ENCODE measurements at places on chromosomes 11 and 22. TPM values are rescaled to one million over a fixed set of nuclear protein-coding genes. Genes with fewer than 3 reads are reported as not detected.

GRCh38 chr22:20406686-20407408 lies 12.9 kb downstream of the ZNF74 start:
- no peaks in the 10 kb centered on the region for H3K27me3 ChIP-seq
- DNase-seq = no peak

- DNase-seq = no peak
- H3K4me3 ChIP-seq = no peak overlapping the region
- H3K36me3 ChIP-seq = no peaks in the 10 kb centered on the region
- H3K27me3 ChIP-seq = no peaks in the 10 kb centered on the region
Observed at GRCh38 chr11:81030186-81030585, 1589.4 kb upstream of the TENM4 start.

GRCh38 chr11:104319396-104319795 lies 155.4 kb upstream of the PDGFD start:
- no peaks in the 10 kb centered on the region for H3K36me3 ChIP-seq
- no peaks in the 10 kb centered on the region for H3K27me3 ChIP-seq
- H3K4me1 ChIP-seq = no peaks in the 10 kb centered on the region
- H3K4me3 ChIP-seq = no peak overlapping the region

- no peak overlapping the region for H3K4me3 ChIP-seq
- H3K4me1 ChIP-seq = no peaks in the 10 kb centered on the region
Observed at GRCh38 chr11:131849485-131849884, 479.1 kb downstream of the NTM start.

DNA sequence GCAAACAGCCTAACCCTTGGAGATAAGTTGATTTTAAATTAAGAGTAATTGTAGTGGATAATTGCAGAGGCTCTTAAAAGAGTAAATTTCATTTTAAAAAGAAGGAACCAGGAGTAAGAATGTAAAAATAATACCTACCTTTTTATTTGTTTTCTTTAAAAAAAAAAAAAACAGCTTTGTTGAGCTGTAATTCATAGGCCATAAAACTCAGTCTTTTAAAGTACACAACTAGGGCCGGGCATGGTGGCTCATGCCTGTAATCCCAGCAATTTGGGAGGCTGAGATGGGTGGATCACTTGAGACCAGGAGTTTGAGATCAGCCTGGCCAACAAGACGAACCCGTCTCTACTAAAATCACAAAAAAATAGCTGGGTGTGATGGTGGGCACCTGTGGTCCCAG lies 42.4 kb downstream of the MTMR3 start:
- no peaks in the 10 kb centered on the region for H3K36me3 ChIP-seq
- H3K4me1 ChIP-seq = no peaks in the 10 kb centered on the region
- H3K27ac ChIP-seq = no peak overlapping the region

DNA sequence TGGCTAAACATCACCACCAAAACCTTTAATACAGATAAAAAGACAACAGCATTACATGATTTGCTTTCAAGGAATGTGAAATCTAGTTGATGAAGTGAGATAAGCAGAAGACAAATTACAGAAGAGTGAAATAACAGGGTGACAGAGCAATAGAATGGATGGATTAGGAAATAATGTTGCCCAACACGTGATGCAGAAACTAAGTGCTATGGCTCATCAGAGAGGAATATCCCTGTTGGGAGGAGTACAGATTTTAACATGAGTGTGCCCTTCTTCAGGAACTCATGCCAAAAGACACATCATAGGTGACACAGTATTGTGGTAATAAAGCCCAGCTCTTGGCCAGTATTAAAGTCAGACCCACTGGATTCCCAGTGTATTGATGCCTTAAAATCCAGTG lies 176.6 kb upstream of the RAG2 start:
- H3K4me3 ChIP-seq = no peak overlapping the region
- DNase-seq = no peak
- H3K27me3 ChIP-seq = no peaks in the 10 kb centered on the region
- H3K36me3 ChIP-seq = no peaks in the 10 kb centered on the region

DNA sequence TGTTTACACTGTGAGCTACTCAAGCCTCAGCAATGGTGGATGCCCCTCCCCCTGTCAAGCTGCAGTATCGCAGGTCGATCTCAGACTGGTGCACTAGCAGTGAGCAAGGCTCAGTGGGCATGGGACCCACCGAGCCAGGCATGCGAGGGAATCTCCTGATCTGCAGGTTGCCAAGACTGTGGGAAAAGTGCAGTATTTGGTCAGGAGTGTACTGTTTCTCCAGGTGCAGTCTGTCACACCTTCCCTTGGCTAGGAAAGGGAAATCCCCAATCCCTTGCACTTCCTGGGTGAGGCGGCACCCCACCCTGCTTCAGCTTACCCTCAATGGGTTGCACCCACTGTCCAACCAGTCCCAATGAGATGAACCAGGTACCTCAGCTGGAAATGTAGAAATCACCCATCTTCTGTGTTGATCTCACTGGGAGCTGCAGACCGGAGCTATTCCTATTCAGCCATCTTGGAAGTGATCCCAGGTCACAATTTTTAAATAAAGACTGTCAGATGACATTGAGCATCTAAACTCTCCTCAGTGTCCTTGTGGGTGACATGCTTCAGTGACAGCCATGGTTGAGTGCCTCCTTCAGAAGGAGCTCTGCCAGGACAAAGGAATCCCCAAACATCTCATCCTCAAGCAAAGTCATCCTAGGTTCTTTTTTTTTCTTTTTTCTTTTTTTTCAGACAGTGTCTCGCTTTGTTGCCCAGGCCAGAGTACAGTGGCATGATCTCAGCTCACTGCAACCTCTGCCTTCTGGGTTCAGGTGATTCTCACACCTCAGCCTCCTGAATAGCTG lies 10.8 kb downstream of the SLC22A24 start:
- no peaks in the 10 kb centered on the region for H3K36me3 ChIP-seq
- no peak overlapping the region for H3K27ac ChIP-seq
- H3K4me1 ChIP-seq = no peaks in the 10 kb centered on the region
- DNase-seq = no peak
- no peak overlapping the region for H3K4me3 ChIP-seq

GRCh38 chr11:67417425-67417824 lies 1.9 kb downstream of the CARNS1 start:
- no peak for DNase-seq
- no peak overlapping the region for H3K4me3 ChIP-seq
- H3K27me3 ChIP-seq = no peaks in the 10 kb centered on the region
- no peaks in the 10 kb centered on the region for H3K4me1 ChIP-seq
- no peaks in the 10 kb centered on the region for H3K36me3 ChIP-seq

GRCh38 chr11:69497221-69497787 lies 15.8 kb downstream of the LINC01488 start:
- DNase-seq = no peak
- H3K27ac ChIP-seq = no peak overlapping the region
- H3K4me1 ChIP-seq = no peaks in the 10 kb centered on the region
- H3K36me3 ChIP-seq = no peaks in the 10 kb centered on the region
- no peak overlapping the region for H3K4me3 ChIP-seq

- H3K27me3 ChIP-seq = no peaks in the 10 kb centered on the region
- no peak overlapping the region for H3K4me3 ChIP-seq
Observed at GRCh38 chr22:41310336-41310735, 9.0 kb downstream of the ZC3H7B start.

DNA sequence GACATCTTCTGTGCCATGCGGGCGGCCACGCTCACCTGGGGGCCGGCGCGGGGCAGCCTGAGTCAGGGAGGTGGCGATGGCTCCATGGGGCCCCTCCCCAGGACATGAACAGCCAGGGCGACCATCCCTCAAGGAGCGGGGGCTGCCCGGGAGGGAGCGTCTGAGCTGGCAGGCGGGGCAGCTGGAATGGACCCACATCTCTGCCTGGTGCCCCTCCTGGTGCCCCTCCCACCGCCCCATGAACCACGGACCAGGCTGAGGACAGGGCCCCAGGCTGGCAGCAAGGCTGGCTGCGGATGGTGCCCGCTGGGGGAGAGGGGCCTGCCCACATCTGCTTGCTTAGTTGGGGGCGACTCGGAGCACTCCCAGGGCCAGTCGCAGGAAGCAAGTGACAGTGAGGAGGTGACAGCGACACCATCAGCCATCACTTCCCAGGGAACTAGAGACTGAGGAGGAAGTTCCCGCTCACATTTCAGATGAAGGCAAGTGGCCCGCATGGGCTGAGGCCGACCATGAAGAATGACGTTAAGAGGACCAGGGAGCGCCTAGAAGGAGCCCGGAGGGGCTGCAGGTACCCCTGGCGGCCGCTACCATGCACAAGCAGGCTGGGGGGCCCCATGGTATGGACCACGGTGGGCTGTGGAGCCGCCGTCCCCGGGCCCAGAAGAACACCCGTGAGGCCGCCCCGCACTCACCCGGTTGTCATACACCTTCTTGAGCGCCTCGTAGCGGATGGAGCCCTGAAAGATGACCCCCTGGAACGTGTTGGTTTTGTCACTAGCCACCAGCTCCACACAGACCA lies 37.3 kb downstream of the KIAA0930 start:
- H3K27me3 ChIP-seq = no peaks in the 10 kb centered on the region
- H3K4me1 ChIP-seq = no peaks in the 10 kb centered on the region
- no peak for DNase-seq
- peaks cover 9% of the 10 kb centered on the region for H3K36me3 ChIP-seq
- H3K4me3 ChIP-seq = no peak overlapping the region

DNA sequence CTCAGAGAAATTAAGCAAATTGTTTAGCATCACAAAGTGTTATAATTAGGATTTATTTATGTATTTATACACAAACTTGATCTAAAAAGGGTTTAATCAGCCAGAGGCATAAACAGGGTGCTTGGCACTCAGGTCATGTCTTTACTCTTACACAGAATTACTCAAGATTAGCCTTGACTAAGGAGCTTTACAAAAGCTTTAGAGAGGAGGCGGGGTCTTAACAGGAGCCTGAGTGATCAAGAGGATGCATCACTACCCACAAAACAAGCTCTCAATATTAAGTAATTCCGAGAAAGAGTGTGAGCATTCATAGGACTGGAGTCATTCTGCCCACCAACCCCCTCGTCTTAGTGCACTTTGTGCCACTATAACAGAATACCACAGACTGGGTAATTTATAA lies 103.0 kb downstream of the SPATA19 start:
- no peaks in the 10 kb centered on the region for H3K27me3 ChIP-seq
- no peaks in the 10 kb centered on the region for H3K36me3 ChIP-seq
- no peak overlapping the region for H3K27ac ChIP-seq
- H3K4me3 ChIP-seq = no peak overlapping the region
- DNase-seq = no peak

- DNase-seq = no peak
- H3K4me1 ChIP-seq = no peaks in the 10 kb centered on the region
- H3K27ac ChIP-seq = no peak overlapping the region
- no peaks in the 10 kb centered on the region for H3K36me3 ChIP-seq
- no peak overlapping the region for H3K4me3 ChIP-seq
Observed at GRCh38 chr11:126871792-126872191, 128.8 kb downstream of the KIRREL3 start.

Gene C11orf42
- total RNA-seq = not detected

Gene MOV10L1
- 0.27 TPM for total RNA-seq

Gene TP53I11
- total RNA-seq = 158 TPM

Gene LARGE1
- total RNA-seq = 45.2 TPM
